ENCODE measurements at places on chromosomes 3 and 15.

GRCh38 chr15:31342381-31342780 lies 15.7 kb downstream of the KLF13 start:
- no peak for DNase-seq

DNA sequence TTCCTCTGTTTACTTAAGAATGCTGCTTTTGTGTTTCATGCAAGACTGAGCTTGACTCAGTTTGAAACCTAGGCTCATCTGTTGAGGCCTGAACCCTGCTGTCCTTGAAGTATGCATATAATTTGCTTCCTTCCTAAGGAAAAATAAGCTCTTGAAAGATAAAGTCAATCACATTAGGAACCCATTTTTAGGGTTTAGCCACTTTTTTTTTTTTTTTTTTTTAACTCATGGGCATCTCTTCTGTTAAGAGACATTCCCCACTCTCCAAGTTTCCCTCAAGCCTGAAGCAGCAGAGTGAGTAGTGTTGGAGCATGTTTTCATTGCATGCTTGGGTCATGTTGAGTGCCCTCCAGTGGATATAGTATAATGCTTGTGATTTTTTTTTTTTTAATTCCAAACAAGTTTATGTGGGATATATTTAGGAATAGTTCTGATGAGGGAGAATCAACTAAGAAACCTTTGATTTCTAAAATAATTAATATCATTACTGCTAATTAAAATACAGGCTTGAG lies 3.6 kb downstream of the CTNNB1 start:
- DNase-seq: no peak

DNA sequence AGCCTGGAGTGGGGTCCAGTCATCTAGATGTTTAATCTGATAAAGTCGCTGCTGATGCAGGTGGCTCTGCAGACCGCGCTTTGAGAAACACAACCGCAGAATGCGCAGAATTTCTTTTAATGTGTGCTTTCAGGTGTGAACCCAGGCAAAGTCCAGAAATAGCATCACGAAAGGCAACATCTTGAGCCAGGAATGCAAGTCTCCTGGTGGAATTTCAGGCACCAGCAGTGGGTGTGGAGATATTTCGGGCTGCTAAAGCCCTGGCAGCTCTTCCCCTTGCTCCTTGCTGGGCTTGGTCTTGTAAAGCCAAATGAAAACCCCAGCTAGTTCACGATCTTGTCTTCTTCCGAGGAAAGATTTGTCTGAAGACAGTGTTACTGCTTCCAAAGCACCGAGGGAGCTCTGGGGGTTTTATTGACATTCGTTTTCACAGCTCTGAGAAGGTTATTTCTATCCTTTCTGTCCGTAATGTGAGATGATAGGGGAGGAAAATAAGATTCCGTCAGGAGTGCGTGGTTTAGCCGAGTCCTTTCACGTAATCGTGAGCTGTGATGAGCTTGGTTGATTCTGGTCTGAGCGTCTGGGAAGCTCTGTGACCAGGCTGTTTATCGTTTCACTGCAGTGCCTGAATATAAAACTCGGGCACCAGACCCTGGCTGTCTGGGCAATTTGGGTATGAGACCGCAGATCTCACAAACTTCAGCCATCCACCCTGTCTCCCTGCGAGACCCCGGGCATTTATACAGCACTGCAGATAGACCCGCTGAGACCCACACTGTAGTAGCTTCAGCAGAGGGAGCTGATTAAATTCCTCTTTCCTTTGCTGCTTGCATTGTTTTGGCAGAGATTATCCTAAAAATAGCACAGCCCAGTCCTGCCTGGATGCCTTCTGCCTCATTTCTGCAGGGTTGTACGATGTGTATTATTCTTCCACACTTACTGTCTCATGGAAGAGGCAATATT lies 67.0 kb upstream of the SLC25A26 start:
- no peak for DNase-seq

DNA sequence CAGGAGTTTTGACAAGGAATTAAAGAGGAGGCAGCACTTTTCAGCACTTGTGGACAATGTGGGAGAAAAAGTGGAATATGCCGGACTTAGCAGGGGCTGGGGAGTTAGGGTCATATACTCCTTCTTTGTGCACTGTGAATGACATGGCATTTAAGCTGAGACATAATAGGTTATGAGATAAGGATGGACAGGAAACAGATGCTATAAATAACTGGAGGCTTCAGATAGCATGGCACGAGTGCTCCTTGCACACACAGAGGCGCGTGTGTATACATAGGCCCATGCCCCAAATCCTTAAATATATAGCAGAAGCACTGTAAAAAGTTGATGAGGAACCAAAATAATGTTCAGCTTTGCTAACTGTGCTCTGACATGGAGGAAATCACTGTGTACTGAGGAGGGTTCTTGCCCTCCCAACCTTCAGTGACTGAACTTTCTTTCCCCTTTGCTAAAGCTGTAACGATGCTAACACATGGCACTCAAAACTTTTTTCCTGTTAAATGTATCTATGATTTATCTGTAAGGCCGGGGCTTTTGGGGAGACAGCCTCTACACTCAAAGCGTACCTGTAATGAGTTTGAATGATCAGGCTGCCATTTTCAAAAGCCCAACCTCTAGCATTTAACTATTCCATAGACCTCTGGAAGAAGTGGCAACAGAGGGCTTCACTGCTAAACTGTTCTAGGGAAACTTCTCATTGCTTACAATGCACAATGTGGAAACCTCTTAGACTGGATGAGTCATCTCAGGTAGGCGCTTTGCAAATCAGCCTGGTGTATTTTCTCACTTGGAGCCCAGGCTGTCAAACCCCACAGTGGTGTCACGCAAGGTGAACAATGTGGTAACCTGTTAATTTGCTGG lies 784.6 kb downstream of the NR2F2 start:
- peak; percentile 43 for DNase-seq

GRCh38 chr3:43223670-43224364 lies 62.5 kb upstream of the SNRK start:
- DNase-seq: no peak
